ENCODE measurements at places on chromosomes 6 and 20. TPM values are rescaled to one million over a fixed set of nuclear protein-coding genes. Genes with fewer than 3 reads are reported as not detected.

Gene TP53TG5
- polyA plus RNA-seq: 0.78 TPM

Gene FERMT1
- polyA plus RNA-seq: 21.4 TPM

GRCh38 chr6:163756079-163756478 lies 341.6 kb downstream of the QKI start:
- no peak for DNase-seq

DNA sequence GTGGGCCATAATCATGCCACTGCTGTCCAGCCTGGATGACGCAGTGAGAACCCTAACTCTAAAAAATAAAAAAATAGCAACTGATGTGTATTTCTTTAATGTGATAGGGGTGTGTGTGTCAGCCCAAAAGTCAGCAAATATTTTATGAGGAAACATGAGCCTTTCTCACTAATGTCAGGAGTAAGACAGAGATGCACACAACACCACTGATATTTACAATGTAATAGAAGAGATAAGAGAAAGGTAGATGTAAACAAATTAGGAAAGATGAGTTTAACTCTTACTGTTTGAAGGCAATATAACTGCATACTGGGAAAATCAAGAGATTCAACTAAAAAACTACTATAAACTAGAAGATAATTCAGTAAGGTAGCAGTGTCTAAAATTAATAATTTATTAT lies 100.0 kb upstream of the BEND3 start:
- no peak for DNase-seq

DNA sequence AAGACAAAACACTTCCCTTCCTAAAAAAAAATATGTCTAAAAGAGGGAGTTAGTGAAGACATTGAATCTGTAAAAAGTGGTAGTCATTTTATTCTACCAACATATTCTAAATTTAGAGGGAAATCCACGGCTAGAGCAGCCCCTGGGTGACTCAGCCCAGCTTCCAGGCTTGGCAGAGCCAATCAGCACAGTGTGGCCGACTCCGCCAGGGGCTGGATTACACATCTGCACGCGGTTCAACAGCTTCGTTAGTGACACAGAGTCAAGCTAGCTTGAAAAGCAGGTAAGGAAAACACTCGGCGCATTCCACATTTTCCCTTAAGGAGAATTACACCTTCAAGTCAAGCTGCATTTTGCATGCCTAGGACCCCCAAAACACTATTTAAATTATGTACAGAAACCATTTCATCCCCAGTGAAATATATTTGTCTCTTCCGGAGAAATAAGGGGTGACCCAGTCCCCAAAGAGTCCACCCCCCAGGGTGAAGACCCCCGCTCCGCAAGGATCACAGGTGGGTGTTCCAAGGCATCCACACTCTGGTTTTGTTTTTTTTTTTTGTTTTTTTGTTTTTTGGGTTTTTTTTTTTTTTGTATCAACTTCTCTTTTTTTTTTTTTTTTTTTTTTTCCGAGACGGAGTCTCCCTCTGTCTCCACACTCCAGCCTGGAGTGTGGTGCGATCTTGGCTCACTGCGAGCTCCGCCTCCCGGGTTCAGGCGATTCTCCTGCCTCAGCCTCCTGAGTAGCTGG lies 58.4 kb upstream of the ARID1B start:
- no peak for DNase-seq

All from large intestine (tissue), 12 donors.